ENCODE measurements at places on chromosomes 1 and 21.

GRCh38 chr1:14964711-14965055 is 188.9 kb upstream of the TMEM51 start:
- no peak for DNase-seq

DNA sequence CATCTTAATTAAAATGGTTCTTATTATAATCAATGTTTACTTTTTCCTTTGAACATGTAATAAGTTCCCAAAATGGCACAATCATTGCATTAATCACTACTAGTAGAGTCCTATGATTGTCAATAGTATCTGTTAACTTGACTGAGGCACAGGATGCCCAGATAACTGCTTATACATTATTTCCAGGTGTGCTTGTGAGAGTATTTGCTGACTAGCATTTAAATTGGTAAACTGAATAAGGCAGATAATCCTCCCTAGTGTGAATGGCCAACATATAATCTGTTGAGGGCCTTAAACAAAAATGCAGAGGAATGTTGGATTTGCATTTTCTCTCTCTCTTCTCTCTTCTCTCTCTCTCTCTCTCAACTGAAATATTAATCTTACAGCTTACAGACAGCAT is 999.3 kb upstream of the TMPRSS15 start:
- DNase-seq = no peak

DNA sequence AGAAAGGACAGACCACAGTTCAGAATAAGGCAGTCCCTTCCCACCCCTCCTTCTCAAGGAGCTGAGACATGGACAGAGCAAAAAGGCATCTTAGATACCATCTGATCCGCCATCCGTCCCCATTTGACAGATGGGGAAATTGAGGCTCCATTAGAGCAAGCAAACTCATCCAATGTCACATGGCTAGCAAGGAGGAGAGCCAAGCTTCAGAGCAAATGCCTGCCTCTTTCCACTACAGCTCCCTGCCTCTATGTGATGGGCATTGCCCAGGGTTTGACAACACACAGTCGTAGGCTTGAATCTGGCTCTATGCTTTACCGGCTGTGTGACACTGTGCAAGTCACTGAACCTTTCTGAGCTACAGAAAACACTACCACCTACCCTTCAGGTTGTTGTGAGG is 3.9 kb downstream of the SLC30A2 start:
- DNase-seq = no peak

DNA sequence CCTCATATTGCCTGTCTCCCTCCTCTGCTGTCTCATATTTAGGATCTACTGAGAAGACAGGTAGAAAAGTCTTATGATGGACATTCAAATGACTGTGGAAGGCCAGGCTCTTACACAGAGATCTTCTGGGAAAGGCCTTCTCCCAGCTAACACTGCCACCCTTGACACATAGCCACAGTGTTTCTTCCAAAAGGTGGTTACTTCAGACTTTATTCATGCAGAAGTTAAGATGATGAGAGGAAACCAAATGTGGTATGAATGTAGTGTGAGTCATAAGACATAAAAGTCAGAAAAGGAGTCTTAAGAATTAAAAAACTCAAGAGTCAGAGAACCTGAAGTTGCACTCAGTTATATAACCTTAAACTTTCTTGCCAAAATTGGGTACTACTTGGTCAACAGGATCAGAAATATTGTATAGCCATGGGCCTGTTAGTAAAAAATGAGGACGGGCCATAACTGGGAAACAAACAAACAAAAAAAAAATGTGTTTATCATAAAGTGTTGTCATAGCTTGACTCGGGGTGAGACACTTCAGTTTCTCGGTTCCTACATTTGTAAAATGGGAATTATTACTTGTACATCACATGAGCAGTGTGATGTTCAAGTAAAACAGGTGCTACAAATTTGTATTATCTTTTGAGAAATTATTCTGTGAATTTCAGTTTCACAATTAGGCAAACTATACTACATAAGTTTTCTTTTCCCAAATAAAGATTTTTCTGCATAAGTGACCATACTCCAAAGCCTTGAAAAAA is 1.2 kb upstream of the DENND1B start:
- no peak for DNase-seq

DNA sequence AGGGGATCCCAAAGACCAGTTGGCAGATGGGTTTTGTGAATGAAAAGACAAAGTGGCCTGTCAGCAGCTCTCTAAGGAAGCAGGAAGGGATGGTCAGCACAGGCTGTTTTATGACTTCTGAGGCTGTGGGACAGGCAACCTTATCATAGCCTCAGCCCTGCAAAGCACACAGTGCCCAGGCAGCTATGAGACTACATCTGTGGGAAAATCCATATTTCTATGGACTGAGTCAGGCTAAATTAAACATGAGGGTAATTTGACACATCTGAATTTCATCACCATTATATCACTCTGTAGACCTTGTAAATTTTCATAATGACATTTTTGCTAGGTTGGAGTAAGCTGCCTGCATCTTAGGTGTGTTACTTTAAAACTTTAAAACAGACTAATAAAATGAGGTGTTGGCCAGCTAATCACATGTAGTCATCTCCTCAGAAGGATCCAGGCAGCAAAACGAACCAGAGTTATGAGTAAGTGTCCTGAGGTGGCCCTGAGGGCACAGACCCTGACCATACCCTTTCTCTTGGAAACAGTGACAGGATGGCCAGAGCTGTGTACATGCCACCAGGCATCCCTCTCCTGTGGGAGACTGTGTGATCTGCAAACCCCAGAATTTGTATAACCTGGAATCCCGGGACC is 14.6 kb downstream of the NGF start:
- no peak for DNase-seq

- peak; percentile 55 for DNase-seq
Observed at GRCh38 chr1:26281091-26281958, 1.4 kb downstream of the SH3BGRL3 start.

DNA sequence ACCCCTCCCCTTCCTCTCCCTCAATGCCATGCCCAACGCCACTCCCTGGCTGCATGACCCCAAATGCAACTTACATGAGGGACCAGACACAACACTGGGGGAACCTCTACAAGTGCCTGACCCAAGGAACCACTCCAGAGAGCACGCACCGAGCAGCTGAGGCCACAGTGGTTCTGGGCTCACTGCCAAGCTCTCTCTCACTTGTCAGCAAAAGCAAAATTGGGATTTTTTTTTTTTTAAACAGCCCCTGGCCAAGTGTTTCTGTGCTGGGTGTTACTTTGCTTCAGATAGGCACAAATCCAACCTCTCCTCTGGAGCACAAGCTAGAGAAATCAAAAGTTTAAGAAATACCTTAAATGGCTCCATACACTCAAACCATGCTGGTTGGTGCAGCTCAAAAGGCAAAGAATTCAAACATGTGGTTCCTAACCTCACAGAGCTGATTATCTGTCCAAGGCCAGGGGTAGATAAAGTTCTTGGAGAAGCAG is 363.0 kb downstream of the SETD4 start:
- no peak for DNase-seq

Data from activated T-cell treated with anti-CD3 and anti-CD28 coated beads, Interleukin-2, amount 50 U/mL, for 1 hour (primary cell).